NCI-H1105 treated with DMSO at 0.1 percent for 48 hours (cell line): ENCODE measurements at places on chromosomes 5 and 9.

DNA sequence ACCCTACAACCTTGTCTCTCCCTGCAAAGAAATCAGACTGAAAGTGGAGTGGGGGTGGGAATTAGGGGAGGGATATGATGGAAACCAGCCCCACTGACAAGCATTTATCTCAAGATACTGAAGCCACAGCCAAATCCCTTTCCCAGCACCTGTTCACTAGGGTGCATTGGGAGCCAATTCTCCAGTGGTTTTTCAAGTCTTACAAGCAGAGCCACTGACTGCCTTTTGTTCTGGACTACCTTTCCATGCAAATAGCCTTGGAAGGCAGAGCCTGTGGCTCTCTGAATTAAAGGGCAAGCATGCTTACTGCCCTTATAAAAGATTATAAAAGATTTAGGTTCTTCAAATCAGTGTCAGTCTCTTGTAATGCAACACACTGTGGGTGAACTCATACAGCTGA lies 8.8 kb upstream of the GGTA1 start:
- peak; percentile 3 for DNase-seq

- no peak for DNase-seq
These were observed 8.7 kb downstream of the LHX6 start for GRCh38 chr9:122219856-122220672.

- no peak for DNase-seq
These were observed 14.5 kb upstream of the TAL2 start for GRCh38 chr9:105647595-105648349.

- DNase-seq: no peak
These were observed 44.3 kb downstream of the SMARCA2 start for GRCh38 chr9:2059274-2059929.

DNA sequence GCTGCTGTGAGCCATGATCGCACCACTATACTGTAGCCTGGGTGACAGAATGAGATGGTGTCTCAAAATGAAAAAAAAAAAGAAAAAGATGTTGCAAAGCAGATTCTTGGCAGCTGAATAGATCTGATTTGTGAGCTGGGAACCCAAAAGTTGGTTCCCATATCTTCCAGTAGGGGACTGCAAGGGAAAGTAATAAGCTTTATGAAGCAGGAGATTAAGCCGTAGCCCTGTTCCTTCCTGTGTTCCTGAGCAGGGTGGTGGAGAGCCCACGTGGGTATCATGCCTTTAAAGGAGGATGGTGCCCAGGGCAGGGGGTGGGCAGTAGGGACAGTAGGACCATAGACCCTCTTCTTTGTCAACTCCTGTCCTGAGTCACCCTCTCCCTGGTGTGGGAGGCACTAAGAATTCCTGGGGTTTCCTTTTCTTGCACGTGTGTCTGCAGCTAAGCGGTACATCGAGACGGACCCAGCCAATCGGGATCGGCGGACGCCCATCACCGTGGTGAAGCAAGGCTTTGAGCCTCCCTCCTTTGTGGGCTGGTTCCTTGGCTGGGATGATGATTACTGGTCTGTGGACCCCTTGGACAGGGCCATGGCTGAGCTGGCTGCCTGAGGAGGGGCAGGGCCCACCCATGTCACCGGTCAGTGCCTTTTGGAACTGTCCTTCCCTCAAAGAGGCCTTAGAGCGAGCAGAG lies 37.9 kb downstream of the STOM start:
- no peak for DNase-seq

DNA sequence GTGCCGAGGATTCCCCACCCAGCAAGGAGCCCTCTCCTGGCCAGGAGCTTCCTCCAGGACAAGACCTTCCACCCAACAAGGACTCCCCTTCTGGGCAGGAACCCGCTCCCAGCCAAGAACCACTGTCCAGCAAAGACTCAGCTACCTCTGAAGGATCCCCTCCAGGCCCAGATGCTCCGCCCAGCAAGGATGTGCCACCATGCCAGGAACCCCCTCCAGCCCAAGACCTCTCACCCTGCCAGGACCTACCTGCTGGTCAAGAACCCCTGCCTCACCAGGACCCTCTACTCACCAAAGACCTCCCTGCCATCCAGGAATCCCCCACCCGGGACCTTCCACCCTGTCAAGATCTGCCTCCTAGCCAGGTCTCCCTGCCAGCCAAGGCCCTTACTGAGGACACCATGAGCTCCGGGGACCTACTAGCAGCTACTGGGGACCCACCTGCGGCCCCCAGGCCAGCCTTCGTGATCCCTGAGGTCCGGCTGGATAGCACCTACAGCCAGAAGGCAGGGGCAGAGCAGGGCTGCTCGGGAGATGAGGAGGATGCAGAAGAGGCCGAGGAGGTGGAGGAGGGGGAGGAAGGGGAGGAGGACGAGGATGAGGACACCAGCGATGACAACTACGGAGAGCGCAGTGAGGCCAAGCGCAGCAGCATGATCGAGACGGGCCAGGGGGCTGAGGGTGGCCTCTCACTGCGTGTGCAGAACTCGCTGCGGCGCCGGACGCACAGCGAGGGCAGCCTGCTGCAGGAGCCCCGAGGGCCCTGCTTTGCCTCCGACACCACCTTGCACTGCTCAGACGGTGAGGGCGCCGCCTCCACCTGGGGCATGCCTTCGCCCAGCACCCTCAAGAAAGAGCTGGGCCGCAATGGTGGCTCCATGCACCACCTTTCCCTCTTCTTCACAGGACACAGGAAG lies 120.2 kb downstream of the RGS3 start:
- DNase-seq: no peak

- DNase-seq: no peak
These were observed 19.8 kb downstream of the JADE2 start for GRCh38 chr5:134545070-134545868.

- DNase-seq: no peak
These were observed at the start of gene SUSD3 for GRCh38 chr9:93058355-93059010. TSS of gene SUSD3 (plus strand) at chr9:93058701. CDS start at chr9:93058743, 42 bp downstream.

- DNase-seq: no peak
These were observed 260.9 kb downstream of the EBF1 start for GRCh38 chr5:158838781-158839180.
